ENCODE measurements at places on chromosomes 7 and 10.

GRCh38 chr10:107059872-107060271 lies 104.6 kb downstream of the SORCS1 start:
- DNase-seq = no peak

DNA sequence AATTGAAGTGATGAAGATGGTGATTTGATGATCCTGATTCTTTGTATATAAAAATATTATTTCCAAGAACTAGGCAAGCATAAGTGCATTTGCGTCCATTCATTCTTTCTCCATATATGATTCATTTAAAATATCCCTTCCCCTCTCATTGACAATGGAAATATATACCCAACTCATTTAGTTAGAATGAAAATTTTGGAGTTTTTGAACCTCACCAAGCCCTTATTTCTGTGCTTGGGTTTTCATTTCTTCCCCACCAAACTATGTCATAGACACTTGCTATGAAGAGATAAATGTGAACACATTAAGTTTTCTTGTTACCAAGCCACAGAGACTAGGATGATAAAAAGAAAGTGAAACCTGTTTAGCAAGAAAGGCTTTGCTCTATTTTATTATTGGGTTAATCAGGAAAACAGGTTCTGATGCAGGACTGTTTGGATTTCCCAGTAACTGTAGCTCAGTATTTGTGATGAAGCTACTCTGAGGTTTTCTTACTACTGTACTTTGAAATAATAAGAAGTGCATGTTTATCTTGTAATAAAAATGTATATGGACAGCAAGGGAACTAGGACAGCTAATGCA lies 68.3 kb downstream of the ITGB1 start:
- DNase-seq = no peak

GRCh38 chr10:60578217-60578616 lies 188.5 kb upstream of the ANK3 start:
- DNase-seq = no peak

- no peak for DNase-seq
These were observed 87.9 kb downstream of the STRA8 start for GRCh38 chr7:135321556-135321955.

- DNase-seq = peak; percentile 31
These were observed 23.4 kb downstream of the ATOH7 start for GRCh38 chr10:68208424-68209042.

GRCh38 chr10:70806841-70807240 lies 8.9 kb upstream of the SGPL1 start:
- DNase-seq = no peak

DNA sequence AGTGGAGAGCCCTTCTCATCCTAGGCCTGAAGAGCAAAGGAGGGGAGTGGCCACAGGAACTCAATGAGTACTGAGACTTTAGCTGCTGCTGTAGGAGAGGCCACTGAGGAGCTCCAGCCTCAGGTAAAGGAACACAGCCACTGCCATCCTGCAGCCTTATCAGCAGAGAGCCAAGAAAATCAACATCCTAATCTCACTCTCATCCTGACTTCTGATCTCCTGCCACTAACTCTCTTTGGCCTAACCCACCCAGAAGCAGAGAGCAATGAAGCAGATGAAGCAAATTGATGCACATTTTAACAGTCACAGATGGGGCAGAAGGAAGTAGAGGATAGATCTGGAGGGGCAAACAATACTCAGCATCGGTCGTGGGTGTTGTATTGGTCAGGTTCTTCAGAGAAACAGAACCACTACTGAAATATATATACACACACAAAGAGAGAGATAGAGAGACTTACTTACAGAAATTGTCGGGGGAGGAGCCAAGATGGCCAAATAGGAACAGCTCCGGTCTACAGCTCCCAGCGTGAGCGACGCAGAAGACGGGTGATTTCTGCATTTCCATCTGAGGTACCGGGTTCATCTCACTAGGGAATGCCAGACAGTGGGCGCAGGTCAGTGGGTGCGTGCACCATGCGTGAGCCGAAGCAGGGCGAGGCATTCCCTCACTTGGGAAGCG lies 297.6 kb downstream of the MTERF1 start:
- DNase-seq = no peak

- no peak for DNase-seq
These were observed 8.0 kb downstream of the DNAJC1 start for GRCh38 chr10:21995557-21995956.

GRCh38 chr10:520402-520787 lies 169.1 kb downstream of the DIP2C start:
- DNase-seq = no peak

DNA sequence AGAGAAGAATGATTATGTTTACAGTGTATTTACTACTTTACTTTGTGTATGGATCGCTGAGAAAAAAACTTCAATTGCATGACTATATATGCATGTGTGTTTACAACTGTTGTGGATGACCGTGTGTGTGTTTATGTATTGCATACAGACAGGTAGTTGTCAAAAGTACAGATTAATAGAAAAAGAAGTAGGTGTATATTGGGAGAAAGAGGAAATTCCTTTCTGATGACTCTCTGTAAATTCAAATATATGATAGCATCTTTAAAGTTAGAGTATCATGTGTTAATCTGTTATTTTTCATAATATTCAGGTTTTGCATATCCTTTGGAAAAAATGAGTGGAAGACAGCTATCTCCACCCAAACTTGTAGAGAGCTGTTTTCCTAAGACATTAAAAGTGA lies 160.4 kb upstream of the AGR3 start:
- DNase-seq = no peak

DNA sequence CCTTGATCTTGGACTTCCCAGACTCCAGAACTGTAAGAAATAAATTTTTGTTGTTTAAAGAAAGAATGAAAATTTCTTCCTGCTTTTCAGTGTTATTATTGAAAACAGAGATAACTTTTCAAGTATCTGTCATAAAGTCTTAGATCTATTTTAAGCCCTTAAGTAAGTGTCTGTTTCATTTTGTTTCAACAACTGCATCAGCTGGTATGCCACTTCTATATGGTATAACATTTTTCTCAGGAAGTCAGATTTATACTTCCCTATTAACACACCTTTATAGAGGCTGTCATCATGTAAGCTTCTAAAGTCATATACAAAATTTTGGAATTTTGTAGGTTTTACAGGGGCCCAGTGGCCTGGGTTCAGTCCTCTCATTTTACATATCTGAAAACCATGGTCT lies 24.4 kb downstream of the RALA start:
- DNase-seq = no peak

DNA sequence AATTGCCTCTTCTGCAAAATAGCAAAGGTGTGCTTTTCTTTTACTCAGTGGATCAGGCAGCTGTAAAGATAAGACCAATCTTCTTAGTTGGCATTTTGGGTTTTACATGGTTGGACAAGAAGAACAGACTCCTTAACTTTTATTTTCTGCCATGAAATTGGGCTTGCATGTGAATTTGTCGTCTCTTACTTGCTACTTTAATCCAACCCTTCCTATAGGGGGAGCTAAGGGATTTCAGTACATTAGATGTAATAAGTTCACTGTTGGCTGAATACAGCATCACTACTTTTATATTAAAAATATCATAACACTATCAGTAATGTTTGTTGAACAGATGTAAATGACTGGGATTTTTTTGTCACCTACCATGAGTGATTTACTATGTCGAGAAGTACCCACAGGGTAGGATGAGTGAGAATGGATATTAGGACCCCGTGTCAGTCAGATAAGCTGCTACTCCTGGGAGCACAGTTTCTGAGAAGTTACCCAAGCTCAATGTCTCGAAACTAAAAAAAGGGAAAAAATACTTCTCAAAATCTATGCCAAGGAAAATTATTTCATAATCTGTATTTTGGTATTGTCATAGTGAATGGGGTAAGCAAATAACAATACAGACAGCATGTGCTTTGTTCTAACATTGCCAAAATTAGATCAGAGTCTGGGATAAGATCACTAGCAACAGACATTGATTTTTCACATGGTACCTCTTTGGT lies 127.4 kb upstream of the AGR3 start:
- no peak for DNase-seq

DNA sequence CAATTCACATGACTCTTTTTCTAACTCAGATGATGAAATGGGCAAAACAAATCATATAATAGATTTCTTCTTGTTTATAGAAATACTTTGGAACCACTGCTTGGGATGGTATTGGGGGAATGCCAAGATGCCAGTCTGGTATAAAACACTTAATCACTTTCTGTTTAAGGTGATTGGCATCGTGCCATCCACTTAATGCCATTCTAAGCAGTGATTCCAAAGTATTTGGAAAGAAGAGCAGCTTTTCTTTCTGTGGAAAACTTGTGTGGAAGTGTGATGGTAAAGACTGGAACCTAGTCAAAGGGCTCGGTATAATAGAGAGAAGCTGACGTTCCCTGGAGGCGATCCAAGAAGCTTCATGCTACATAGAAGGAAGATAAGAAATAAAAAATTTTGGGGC lies 120.6 kb downstream of the TMEM26 start:
- DNase-seq = no peak

GRCh38 chr10:47030191-47030703 lies 119.0 kb downstream of the PTPN20 start:
- DNase-seq = no peak

DNA sequence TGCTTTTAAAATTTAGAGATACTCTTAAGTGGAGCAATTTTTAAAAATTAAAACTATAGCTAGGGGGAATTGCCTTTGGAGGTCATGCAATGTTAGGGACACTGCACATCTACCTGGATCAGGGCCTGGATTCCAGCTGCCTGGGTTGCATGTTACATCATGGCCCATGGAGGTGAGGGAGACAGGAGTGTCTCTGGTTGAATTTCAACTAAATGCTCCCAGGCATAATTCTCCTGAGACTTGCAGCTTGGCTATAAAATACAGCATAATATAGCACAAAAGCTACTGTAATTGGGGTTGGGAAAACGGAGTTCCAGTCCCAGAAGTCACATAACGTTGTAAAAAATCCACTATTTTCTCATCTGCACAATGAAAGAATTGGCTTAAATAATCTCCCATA lies 782.5 kb downstream of the LRMDA start:
- no peak for DNase-seq

DNA sequence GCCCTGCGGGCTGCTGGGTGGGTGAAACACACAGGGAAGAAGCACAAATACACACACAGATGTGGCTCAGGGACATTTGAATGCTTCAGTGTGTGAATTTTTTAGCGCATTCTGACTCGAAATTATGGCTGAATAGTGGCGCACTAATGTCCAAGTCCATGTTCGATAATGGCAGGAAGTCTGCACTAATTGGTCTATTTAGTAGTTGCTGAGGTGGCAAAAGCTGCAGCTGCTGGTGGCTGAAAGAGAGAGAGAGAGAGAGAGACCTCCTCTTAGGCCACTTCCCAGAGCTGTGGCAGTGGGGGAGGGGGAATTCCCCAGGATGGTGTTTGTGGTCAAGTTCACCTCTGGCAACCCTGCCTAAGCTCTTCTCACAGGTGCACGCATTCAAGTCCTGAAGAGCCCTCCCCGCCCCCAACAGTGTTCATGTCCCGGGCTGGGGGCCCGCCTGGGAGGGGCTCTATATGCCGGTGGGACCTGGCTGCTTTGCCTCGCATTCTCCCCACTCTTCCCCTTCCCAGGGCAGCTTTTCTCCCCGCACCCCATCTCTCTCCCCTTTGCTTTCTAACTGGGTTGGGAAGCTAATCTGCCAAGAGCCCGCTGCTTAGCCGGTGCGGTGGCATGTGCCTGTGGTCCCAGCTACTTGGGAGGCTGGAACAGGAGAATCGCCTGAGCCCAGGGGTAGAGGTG lies 6.0 kb upstream of the MNX1 start:
- DNase-seq = no peak

DNA sequence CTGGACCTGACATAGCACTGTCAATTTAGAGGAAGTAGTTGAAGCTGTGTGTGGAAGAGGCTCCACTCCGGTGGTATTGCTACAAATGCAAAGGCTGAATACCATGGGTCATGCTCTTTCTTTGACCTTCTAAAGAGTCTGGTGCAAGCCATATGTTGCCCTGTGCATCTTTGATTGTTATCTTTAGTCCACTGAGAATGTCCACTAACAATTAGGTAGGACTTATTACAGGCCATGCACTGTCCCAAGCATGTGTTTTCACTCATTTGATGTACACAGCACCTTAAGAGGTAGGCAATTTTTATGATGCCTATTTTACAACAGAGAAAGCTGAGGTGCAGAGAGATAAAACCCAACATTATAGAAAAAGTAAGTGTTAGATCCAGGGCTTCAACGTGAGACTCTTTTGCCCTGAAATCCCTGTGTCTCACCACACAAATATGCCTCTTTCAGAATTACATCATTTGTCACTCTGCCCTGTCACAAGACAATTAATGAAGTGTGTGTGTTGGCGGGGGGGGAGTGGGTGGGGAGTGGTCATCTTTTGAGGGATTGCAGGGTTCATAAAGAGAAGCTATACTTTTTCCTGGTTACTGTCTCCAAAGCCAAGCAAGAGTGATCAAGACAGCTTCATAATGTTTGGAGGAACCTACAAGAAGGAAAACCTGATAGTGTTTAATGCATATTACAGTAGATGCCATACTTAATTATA lies 637.6 kb upstream of the IGFBP3 start:
- no peak for DNase-seq

All from anterior cingulate cortex (tissue), 58 donors.